ENCODE measurements at places on chromosomes 4 and X.
A peak's percentile ranks its signal among the peaks of the same experiment; 100 is the strongest.

- no peak for DNase-seq
Observed at GRCh38 chrX:118627084-118627758, 100.2 kb upstream of the IL13RA1 start.

DNA sequence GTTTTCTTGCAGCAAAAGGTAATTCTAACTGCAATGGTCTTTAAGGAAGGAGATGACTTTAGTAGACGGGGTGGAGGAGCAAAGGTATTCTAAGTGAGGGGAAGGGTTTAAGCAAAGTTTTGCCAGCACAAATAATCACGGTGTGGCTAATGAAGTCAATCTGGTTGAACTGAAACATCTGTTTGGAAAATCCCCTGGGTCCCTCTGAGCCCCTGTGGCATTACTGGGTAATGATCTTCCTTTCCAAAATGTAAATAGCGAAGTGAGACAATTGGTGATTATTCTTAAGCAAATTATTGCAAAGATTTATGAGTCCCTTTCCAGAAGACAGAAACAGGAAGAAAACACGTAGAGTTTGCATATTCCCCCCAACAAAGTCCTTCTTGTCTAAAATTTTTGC, 47.2 kb downstream of the FGFBP1 start:
- no peak for DNase-seq

DNA sequence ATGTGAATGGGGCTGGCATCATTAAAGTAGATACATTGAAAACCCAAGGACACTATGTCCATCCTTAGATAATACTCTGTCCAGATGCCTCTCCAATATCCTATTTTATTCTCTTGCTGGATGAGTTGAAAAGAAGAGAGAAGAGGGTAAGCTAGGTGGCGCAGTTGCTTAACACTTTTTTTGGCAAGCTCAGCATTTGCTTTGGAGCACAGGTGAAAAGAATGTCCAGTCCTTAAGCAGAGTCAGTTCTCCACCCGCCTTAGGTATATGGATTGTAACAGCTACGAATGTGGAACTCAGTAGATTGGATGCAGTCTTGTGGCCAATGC, 208.4 kb downstream of the NWD2 start:
- DNase-seq, result peak; percentile 37

DNA sequence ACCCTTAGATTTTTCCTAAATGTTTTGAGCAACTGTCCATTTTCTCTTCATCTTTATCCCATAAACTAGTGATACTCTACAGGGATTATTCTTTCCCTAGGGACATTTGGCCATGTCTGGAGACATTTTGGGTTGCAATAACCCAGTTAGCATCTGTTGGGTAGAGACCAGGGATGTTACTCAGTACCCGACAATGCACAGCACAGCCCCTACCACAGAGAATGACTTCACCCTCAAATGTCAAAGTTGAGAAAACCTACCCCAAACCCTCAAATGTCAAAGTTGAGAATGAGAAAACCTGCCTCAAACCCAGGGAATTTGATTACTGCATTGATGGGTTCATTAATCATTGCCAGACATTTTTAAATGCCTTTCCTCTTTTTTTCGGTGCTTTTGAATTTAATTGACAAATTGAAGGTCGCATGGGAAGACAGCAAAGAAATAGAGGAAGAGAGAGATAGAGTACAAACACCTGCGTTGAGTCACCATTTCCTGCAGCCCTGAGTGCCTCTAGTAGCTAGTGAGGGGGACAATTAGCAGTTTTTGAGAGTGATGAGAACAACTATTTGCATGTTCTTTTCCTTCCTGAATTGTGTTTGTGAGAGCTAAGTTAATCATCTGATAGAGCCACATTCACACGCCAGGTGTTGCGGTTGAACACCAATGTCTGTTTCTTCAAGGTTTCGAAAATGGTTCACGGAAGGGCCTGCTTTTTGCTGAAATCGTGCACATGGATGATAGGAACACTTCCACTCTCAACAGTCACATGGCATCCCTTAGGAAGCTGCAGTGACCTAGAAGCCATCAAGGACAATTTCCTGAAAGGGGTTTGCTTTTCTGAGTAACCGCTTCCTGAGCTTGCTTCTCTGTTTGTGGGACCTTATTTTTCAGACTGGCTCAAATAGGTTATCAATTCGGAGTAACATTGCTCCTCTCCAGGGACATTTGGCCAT, 203.9 kb upstream of the VCX3A start:
- no peak for DNase-seq

- no peak for DNase-seq
Observed at GRCh38 chr4:6267573-6267972, 2.1 kb upstream of the WFS1 start.

DNA sequence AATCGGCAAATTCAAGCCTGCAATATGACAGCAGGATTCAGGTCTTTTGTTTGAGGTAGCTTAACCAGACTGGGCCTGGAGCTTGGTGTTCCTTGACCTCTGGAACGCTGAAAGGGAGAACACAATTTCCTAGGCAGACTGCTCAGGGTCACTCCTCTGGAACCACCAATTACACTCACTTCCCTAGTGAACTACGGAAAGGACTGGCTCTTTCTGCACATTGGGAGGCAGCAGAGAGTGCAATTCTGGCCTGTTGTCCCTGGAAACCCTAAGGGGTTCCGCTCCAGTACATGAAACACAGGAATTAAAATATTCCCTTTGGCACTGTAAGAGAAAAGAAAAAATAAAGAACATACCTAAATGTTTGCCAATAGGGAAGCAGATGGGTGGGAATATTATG, 58.6 kb downstream of the GPC3 start:
- no peak for DNase-seq

- no peak for DNase-seq
Observed at GRCh38 chr4:11079171-11079570, 349.5 kb downstream of the HS3ST1 start.

Data from SHP77 (cell line).